A673 (cell line): ENCODE measurements at places on chromosomes 1 and 21. TPM values are rescaled to one million over a fixed set of nuclear protein-coding genes. Genes with fewer than 3 reads are reported as not detected.

FAM72D gene
- total RNA-seq: 8.6 and 11.9 TPM in 2 replicates

- peaks cover 25% of the 10 kb centered on the region for H3K27me3 ChIP-seq
- no peak overlapping the region for H3K27ac ChIP-seq
- DNase-seq: peak; percentile 76
- H3K36me3 ChIP-seq: no peaks in the 10 kb centered on the region
- H3K4me3 ChIP-seq: no peak overlapping the region
- H3K4me1 ChIP-seq: no peaks in the 10 kb centered on the region
Measured at GRCh38 chr1:59976194-59977074, 49.9 kb upstream of the CYP2J2 start.

- no peaks in the 10 kb centered on the region for H3K36me3 ChIP-seq
- H3K4me1 ChIP-seq: no peaks in the 10 kb centered on the region
- no peak for DNase-seq
- H3K27ac ChIP-seq: no peak overlapping the region
Measured at GRCh38 chr1:19818324-19818723, 3.2 kb upstream of the RNF186 start.

DNA sequence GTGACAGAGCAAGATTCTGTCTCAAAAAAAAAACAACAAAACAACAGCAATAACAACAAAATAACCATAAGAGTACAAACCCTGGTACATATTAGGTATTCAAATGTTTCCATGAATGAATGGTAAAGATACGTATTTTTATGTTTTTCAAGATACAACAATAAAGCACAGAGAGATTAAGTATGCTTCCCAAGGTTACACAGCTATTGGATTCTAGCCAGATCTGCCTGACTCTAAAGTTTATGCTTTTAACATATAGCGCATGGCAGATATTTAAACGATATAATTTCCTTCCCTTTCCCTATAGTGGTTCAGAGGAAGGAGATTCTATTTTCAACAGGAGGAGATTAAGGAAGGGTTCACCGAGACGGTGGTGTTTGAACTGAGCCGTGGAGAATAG is 25.5 kb downstream of the RNU5D-1 start:
- H3K4me3 ChIP-seq: no peak overlapping the region
- H3K27ac ChIP-seq: no peak overlapping the region
- no peaks in the 10 kb centered on the region for H3K27me3 ChIP-seq
- no peaks in the 10 kb centered on the region for H3K36me3 ChIP-seq
- no peaks in the 10 kb centered on the region for H3K4me1 ChIP-seq

- DNase-seq: no peak
- no peaks in the 10 kb centered on the region for H3K27me3 ChIP-seq
Measured at GRCh38 chr1:101298663-101299062, 61.8 kb downstream of the S1PR1 start.

GBP6 gene
- total RNA-seq: not detected in 2 replicates

- no peaks in the 10 kb centered on the region for H3K36me3 ChIP-seq
- H3K27ac ChIP-seq: no peak overlapping the region
- H3K27me3 ChIP-seq: no peaks in the 10 kb centered on the region
- H3K4me1 ChIP-seq: no peaks in the 10 kb centered on the region
- H3K4me3 ChIP-seq: no peak overlapping the region
Measured at GRCh38 chr1:175911138-175911537, 167.7 kb upstream of the TNR start.
